ENCODE measurements at places on chromosomes 2 and 18.

GRCh38 chr2:13067508-13067907, 350.8 kb downstream of the TRIB2 start:
- DNase-seq: no peak

DNA sequence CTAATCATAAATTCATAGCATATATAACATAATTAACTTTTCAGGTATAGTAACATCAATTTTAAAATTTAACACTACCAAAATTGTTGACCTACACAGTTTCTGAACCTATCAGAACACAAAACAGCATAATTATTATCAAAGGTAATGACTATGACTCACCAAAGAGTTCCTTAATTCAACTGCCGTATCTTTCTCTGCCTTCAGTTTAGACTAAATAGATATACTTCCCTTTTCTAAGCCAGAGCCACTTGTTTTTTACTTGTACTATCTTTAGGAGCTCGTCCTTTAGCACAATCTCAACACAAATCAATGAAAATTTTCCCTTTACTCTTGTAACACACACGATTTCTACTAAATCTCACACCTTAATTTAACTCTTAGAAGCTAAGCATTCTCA, 54.4 kb downstream of the CCDC88A start:
- no peak for DNase-seq

GRCh38 chr2:133273031-133273430, 295.2 kb downstream of the NCKAP5 start:
- no peak for DNase-seq

GRCh38 chr2:205748639-205749038, 66.3 kb downstream of the NRP2 start:
- no peak for DNase-seq

GRCh38 chr18:63293935-63294334, 25.6 kb downstream of the BCL2 start:
- DNase-seq: no peak

Measured in tongue (tissue), 3 donors.